T-cell (primary cell): ENCODE measurements at places on chromosomes 5 and 9.

DNA sequence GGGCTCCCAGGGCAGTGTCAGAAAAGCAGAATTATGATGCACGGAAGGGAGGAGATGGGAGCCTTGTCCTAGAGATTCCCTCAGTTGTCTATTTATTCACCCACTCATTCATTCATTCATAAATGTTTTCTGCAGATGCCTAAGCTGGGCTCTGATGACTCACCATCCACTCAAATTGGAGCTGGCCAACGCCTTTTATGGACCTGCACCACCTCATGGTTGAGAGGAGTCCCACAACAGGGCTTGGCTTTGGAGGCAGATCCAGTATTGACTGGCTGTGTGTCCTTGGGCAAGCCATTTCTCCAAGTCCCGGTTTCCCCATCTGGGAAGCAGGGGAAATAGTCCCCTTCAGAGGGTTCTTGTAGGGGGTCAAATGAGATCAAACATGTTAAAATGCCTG, 227.8 kb downstream of the MELK start:
- H3K4me1 ChIP-seq, result no peaks in the 10 kb centered on the region

GRCh38 chr5:83577036-83577636, 105.6 kb downstream of the VCAN start:
- no peak overlapping the region for H3K4me3 ChIP-seq
- no peaks in the 10 kb centered on the region for H3K4me1 ChIP-seq
- H3K27ac ChIP-seq, result no peak overlapping the region
- DNase-seq, result no peak
- no peaks in the 10 kb centered on the region for H3K27me3 ChIP-seq

GRCh38 chr5:169354263-169354662, 53.3 kb upstream of the SLIT3 start:
- no peaks in the 10 kb centered on the region for H3K27me3 ChIP-seq
- H3K36me3 ChIP-seq, result no peaks in the 10 kb centered on the region
- no peaks in the 10 kb centered on the region for H3K4me1 ChIP-seq
- no peak for DNase-seq

GRCh38 chr9:20624201-20625002, 2.1 kb upstream of the MLLT3 start:
- peaks cover 23% of the 10 kb centered on the region for H3K4me1 ChIP-seq
- H3K36me3 ChIP-seq, result no peaks in the 10 kb centered on the region
- H3K4me3 ChIP-seq, result peak overlapping the region; percentile 91
- H3K27ac ChIP-seq, result peak overlapping the region; percentile 45
- peak; percentile 28 for DNase-seq
- H3K27me3 ChIP-seq, result no peaks in the 10 kb centered on the region
